ENCODE measurements at places on chromosomes 7 and 10.

GRCh38 chr7:88290491-88290890 is 16.2 kb downstream of the STEAP4 start:
- H3K4me3 ChIP-seq, result no peak overlapping the region
- no peak for DNase-seq
- H3K4me1 ChIP-seq, result no peaks in the 10 kb centered on the region

DNA sequence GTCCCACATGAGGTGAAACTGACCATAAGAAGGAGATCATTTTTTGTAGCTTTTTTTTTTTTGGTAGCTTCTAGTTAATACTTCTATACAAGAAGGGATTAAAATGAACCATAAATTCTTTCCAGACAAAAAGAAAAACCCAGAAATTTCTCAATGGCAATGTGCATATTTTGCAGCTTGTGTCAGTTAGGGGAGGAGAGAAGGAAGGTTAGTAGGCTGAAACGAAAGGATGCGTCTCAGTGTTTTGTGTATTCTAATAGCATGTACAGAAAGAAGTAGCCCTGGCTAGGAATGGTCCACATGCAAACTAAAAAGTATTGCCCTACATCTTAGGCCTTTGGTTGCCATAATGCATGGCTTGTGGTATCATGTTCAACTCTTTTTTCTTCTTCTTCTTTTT is 90.6 kb downstream of the CACNB2 start:
- no peak overlapping the region for H3K27ac ChIP-seq
- H3K36me3 ChIP-seq, result no peaks in the 10 kb centered on the region
- peaks cover 4% of the 10 kb centered on the region for H3K27me3 ChIP-seq
- DNase-seq, result no peak
- no peaks in the 10 kb centered on the region for H3K4me1 ChIP-seq

- H3K36me3 ChIP-seq, result no peaks in the 10 kb centered on the region
- H3K27me3 ChIP-seq, result peaks cover 35% of the 10 kb centered on the region
- H3K4me1 ChIP-seq, result no peaks in the 10 kb centered on the region
- no peak overlapping the region for H3K27ac ChIP-seq
- DNase-seq, result no peak
Observed at GRCh38 chr10:91367127-91367531, 43.0 kb upstream of the HECTD2 start.

- no peak for DNase-seq
- H3K36me3 ChIP-seq, result no peaks in the 10 kb centered on the region
- H3K4me3 ChIP-seq, result no peak overlapping the region
- H3K27me3 ChIP-seq, result peaks cover 5% of the 10 kb centered on the region
- H3K27ac ChIP-seq, result no peak overlapping the region
Observed at GRCh38 chr10:127926455-127926854, 19.6 kb downstream of the PTPRE start.

GRCh38 chr10:1434912-1435692 is 302.2 kb downstream of the ADARB2 start:
- H3K4me1 ChIP-seq, result no peaks in the 10 kb centered on the region
- no peak for DNase-seq
- no peak overlapping the region for H3K27ac ChIP-seq
- H3K27me3 ChIP-seq, result peaks cover 21% of the 10 kb centered on the region

DNA sequence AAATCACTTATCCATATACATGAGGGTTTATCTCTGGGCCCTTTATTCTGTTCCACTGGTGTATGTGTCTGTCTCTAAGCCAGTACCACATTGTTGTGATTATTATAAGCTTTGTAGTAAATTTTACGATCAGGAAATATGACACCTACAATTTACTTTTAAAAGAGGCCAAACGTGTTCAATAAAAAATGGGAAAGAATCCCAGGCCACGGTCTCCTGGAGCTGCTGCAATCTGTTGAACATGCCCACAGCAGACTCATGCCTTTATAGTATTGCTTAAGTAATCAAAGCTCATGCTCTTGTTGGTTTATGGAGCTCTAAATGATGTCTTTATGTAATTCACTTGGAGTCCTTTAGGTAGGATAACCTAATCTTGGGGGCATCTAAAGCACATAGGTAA is 273.0 kb downstream of the ZMYND11 start:
- H3K27me3 ChIP-seq, result peaks cover 21% of the 10 kb centered on the region
- no peak overlapping the region for H3K4me3 ChIP-seq

- H3K4me3 ChIP-seq, result no peak overlapping the region
- peaks cover 9% of the 10 kb centered on the region for H3K27me3 ChIP-seq
- no peak overlapping the region for H3K27ac ChIP-seq
- H3K4me1 ChIP-seq, result peaks cover 27% of the 10 kb centered on the region
Observed at GRCh38 chr10:110802090-110802489, 69.6 kb upstream of the PDCD4 start.

- no peak overlapping the region for H3K27ac ChIP-seq
- DNase-seq, result no peak
- no peaks in the 10 kb centered on the region for H3K36me3 ChIP-seq
- H3K4me3 ChIP-seq, result no peak overlapping the region
Observed at GRCh38 chr7:13115157-13115772, 427.8 kb downstream of the ARL4A start.

- DNase-seq, result no peak
- H3K4me3 ChIP-seq, result no peak overlapping the region
- H3K4me1 ChIP-seq, result no peaks in the 10 kb centered on the region
- H3K36me3 ChIP-seq, result no peaks in the 10 kb centered on the region
Observed at GRCh38 chr7:124752310-124752709, 13.3 kb downstream of the GPR37 start.

- H3K4me1 ChIP-seq, result no peaks in the 10 kb centered on the region
- DNase-seq, result no peak
- H3K4me3 ChIP-seq, result no peak overlapping the region
- no peak overlapping the region for H3K27ac ChIP-seq
- H3K27me3 ChIP-seq, result peaks cover 12% of the 10 kb centered on the region
- no peaks in the 10 kb centered on the region for H3K36me3 ChIP-seq
Observed at GRCh38 chr10:32393911-32394310, 47.0 kb upstream of the EPC1 start.
